Activated naive CD8-positive, alpha-beta T cell treated with anti-CD3 and anti-CD28 coated beads, Interleukin-2, amount 10 ng/mL, durations not matched to agents 7 days and 5 days (primary cell): ENCODE measurements at places on chromosomes 7 and 10. TPM values are rescaled to one million over a fixed set of nuclear protein-coding genes. Genes with fewer than 3 reads are reported as not detected.

DNA sequence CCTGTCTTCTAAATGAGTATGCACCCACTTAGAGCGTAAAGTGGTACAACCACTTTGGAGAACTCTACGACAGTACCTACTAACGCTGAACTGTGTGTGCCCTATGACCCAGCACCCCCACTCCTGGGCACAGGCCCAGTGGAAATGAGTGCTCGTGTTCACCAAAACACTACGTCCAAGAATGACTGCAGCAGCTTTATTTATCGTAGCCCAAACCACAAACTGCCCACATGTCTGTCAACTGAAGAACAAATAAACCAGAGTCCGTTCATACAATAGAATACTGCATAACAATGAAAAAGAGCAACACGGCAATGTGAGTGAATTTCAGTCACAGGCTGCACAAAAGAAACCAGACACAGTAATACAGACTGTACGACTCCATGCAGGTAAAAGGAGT is 35.4 kb downstream of the TLL2 start:
- no peak overlapping the region for H3K27ac ChIP-seq
- DNase-seq: no peak
- peaks cover 22% of the 10 kb centered on the region for H3K27me3 ChIP-seq
- no peaks in the 10 kb centered on the region for H3K36me3 ChIP-seq
- no peak overlapping the region for H3K4me3 ChIP-seq

DNA sequence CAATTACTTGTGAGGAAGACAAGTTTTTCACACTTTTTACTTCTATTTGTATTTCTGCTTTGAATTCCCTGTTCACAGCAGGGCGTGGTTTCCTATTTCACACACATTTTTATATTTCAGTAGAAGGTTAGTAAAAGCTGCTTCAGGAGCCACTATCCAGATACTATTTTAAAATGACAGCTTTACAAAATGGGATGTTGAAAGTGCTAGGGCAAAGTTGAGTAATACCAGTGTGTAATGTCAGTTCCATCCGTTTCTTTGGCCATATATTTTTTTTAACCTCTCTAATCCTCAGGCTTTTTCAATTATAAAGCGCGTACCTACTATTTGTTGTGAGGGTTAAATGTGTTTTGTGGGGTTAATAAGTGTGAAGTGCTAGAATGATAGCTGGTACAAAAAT is 276.6 kb downstream of the GPR158 start:
- no peaks in the 10 kb centered on the region for H3K27me3 ChIP-seq
- H3K36me3 ChIP-seq: no peaks in the 10 kb centered on the region
- no peak for DNase-seq
- H3K27ac ChIP-seq: no peak overlapping the region

GRCh38 chr10:81866753-81867152 is 8.2 kb upstream of the NRG3 start:
- H3K4me1 ChIP-seq: no peaks in the 10 kb centered on the region
- H3K27me3 ChIP-seq: peaks cover 2% of the 10 kb centered on the region
- H3K27ac ChIP-seq: no peak overlapping the region
- no peak overlapping the region for H3K4me3 ChIP-seq

DNA sequence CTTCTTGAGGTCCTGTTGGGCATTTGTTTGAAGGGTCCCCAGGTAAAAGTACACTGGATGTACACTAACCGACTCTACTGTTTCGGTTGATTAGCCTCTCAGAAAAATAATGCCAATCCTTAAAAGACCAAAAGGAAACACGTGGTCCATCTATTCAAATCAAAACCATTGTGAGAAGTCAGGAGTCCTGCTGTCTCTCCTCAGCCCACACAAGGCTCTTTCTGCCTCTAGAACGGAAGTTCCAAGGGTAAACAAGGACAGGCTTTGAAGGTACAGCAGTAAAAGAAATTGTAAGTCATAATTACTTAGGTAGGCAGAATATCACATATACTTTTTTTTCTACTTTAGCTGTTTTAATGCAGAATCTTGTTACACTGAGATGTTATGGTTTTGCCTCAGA is 71.7 kb upstream of the TPK1 start:
- no peak for DNase-seq
- H3K4me1 ChIP-seq: peaks cover 4% of the 10 kb centered on the region
- H3K36me3 ChIP-seq: no peaks in the 10 kb centered on the region
- H3K27ac ChIP-seq: no peak overlapping the region
- no peak overlapping the region for H3K4me3 ChIP-seq

DNA sequence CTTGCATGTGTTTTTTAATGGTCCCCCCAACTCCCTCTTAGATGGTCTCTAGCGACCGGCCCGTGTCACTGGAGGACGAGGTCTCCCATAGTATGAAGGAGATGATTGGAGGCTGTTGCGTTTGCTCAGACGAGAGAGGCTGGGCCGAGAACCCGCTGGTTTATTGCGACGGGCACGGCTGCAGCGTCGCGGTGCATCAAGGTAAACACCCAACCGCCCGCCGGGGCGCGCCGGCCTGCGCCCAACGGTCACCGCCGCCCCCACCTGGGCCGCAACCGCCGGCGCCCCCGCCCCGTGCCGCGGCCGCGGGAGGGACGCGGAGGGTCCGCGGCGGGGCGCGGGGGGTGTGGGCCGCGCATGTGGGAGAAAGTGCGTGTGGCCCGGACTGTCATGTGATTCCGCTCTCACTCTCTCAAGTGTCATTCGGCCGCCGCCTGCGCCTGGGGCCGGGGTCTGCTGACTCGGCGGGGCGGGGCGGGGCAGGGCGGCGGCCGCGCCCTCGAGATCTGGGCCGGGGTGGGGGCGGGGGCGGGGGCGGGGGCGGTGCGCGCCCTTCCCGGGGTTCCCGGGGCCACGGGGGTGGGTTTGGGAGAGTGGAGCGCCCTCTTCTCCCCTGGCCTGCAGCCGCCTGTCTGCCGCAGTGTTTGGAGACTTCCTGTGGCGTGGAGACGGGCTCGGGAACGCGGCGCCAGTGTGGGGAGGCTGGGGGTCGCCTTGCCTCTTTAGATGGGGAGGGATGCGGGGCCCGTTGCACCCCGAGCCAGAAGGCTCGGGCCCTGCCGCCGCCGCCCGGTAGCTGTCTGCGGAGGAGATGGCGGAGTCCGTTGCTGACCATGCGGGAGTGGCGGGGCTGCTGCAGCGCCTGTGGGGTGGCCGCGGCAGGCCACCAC is 817 bp downstream of the MLLT10 start:
- peak overlapping the region; percentile 80 for H3K27ac ChIP-seq
- peaks cover 7% of the 10 kb centered on the region for H3K27me3 ChIP-seq
- H3K4me3 ChIP-seq: peak overlapping the region; percentile 84
- H3K4me1 ChIP-seq: peaks cover 16% of the 10 kb centered on the region

The SPDYE11 gene
- not detected for total RNA-seq

The PLXDC2 gene
- 0.86 TPM for total RNA-seq
